CD8-positive, alpha-beta memory T cell (primary cell): ENCODE measurements at places on chromosomes 12 and 14. TPM values are rescaled to one million over a fixed set of nuclear protein-coding genes. Genes with fewer than 3 reads are reported as not detected.

The SERPINA3 gene
- not detected for total RNA-seq

GRCh38 chr12:106994579-106995220 is 7.8 kb upstream of the MTERF2 start:
- no peak overlapping the region for H3K27ac ChIP-seq
- H3K4me1 ChIP-seq = no peaks in the 10 kb centered on the region
- no peaks in the 10 kb centered on the region for H3K27me3 ChIP-seq
- DNase-seq = no peak
- H3K4me3 ChIP-seq = no peak overlapping the region
- H3K36me3 ChIP-seq = peaks cover 10% of the 10 kb centered on the region

DNA sequence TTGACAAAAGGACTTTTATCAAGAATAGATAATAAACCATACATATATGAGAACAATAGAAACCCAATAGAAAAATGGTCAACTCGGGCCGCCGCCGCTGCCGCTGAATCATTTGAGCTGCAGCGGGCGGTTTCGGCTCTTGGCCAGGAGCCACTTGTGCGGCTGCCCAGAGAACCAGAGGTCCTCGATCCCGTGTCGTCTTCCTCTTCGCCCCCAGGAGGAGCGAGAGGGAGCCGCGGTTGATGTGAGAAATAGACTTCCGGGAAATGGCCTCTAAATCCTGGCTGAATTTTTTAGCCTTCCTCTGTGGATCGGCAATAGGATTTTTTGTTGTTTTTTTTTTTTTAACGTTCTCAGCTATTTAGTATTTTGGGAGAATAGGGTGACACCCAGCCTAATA is 44.8 kb downstream of the CPSF6 start:
- peak overlapping the region; percentile 35 for H3K4me3 ChIP-seq
- H3K27ac ChIP-seq = no peak overlapping the region
- H3K4me1 ChIP-seq = peaks cover 13% of the 10 kb centered on the region

GRCh38 chr14:76917158-76917596 is 91.0 kb downstream of the LRRC74A start:
- H3K27ac ChIP-seq = no peak overlapping the region
- H3K36me3 ChIP-seq = no peaks in the 10 kb centered on the region
- no peak overlapping the region for H3K4me3 ChIP-seq

The MMP19 gene
- 1.0 TPM for total RNA-seq

DNA sequence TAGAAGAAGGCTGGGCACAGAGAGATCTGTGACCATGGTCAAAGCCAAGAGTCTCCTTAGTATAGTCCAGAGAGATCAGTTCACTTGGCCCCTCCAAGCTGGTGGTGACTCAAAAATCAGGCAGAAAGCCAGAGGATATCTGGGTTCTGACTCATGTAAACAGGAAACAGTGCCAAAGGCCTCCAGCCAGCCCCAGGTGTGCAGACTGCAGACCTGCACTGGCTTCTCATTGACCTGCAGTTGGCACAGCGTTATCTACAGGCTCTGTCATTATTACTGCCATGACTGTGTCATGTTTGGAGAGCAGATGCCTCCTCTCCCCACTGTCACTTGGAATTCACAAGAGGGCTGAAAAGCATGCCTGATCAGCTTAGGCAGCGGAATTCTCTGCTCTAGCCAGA is 295.7 kb upstream of the PRKD1 start:
- no peaks in the 10 kb centered on the region for H3K27me3 ChIP-seq
- H3K27ac ChIP-seq = no peak overlapping the region
- H3K4me3 ChIP-seq = no peak overlapping the region
- no peak for DNase-seq

GRCh38 chr12:101823891-101824290 is 6.9 kb downstream of the GNPTAB start:
- peaks cover 61% of the 10 kb centered on the region for H3K4me1 ChIP-seq

The NR2C1 gene
- total RNA-seq = 17.1 TPM

DNA sequence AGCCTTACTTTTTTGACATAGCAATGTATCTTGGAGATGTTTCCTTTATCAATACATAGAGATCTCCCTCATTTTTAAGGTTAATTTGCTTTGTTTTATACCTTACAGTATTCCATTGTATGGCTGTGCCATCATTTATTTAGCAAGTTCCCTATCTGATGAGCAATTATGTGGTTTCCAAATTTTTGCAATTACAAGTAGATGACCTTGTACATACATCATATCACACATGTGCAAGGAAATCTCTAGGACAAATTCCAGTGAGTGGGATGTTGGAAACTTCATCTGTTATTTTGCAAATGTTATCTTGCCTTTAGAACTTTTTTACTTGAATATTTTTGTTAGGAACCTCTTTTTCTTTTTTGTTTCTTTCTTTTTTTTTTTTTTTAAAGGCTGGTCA is 49.7 kb downstream of the DRAM1 start:
- DNase-seq = no peak
- H3K36me3 ChIP-seq = no peaks in the 10 kb centered on the region
- H3K27ac ChIP-seq = no peak overlapping the region
- H3K4me3 ChIP-seq = no peak overlapping the region
- no peaks in the 10 kb centered on the region for H3K4me1 ChIP-seq

The PROX2 gene
- total RNA-seq = 0.24 TPM

GRCh38 chr14:99325016-99325415 is 53.0 kb upstream of the BCL11B start:
- H3K4me3 ChIP-seq = no peak overlapping the region
- H3K27me3 ChIP-seq = no peaks in the 10 kb centered on the region
- no peaks in the 10 kb centered on the region for H3K36me3 ChIP-seq
- DNase-seq = no peak
- H3K27ac ChIP-seq = no peak overlapping the region

The KRT80 gene
- total RNA-seq = not detected

DNA sequence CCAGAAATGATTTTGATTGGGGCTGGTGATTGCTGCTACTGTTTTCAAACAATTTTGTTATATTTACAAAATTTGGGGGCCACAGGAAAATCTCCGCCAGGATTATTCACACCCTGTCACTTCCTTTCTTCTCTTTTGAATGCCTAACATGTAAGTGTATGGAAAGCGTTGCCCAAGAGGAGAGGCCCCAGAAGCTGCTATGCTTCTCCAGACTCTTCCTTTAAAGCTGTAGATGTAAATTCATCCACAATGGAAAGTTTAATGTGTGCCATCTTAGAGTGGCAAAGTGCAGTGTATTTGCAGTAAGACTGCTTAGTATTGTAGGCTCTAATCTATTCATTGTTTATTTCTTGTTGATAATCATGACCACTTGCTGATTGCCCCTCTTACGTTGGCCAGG is 136.7 kb upstream of the LRIG3 start:
- no peaks in the 10 kb centered on the region for H3K27me3 ChIP-seq
- H3K36me3 ChIP-seq = no peaks in the 10 kb centered on the region
- H3K27ac ChIP-seq = no peak overlapping the region

- H3K27me3 ChIP-seq = no peaks in the 10 kb centered on the region
- DNase-seq = no peak
- H3K27ac ChIP-seq = peak overlapping the region; percentile 98
- no peaks in the 10 kb centered on the region for H3K36me3 ChIP-seq
Observed at GRCh38 chr14:75295061-75295461, 16.4 kb downstream of the FOS start.

The CD9 gene
- 16.2 TPM for total RNA-seq

- no peak overlapping the region for H3K4me3 ChIP-seq
- peaks cover 17% of the 10 kb centered on the region for H3K4me1 ChIP-seq
- no peaks in the 10 kb centered on the region for H3K27me3 ChIP-seq
Observed at GRCh38 chr14:89669193-89669592, 252.2 kb upstream of the FOXN3 start.

The GARIN6 gene
- not detected for total RNA-seq

GRCh38 chr14:31921721-31922120 is 155.4 kb upstream of the ARHGAP5 start:
- H3K36me3 ChIP-seq = no peaks in the 10 kb centered on the region
- no peaks in the 10 kb centered on the region for H3K27me3 ChIP-seq
- no peak for DNase-seq
- no peak overlapping the region for H3K27ac ChIP-seq

- no peaks in the 10 kb centered on the region for H3K4me1 ChIP-seq
- DNase-seq = no peak
- no peaks in the 10 kb centered on the region for H3K27me3 ChIP-seq
- no peak overlapping the region for H3K4me3 ChIP-seq
- H3K36me3 ChIP-seq = peaks cover 32% of the 10 kb centered on the region
Observed at GRCh38 chr12:31999692-32000091, 40.5 kb downstream of the RESF1 start.

GRCh38 chr12:132500142-132500855 is 10.3 kb downstream of the FBRSL1 start:
- H3K27ac ChIP-seq = no peak overlapping the region
- peaks cover 61% of the 10 kb centered on the region for H3K4me1 ChIP-seq
- DNase-seq = no peak
- no peaks in the 10 kb centered on the region for H3K27me3 ChIP-seq

The MDP1 gene
- total RNA-seq = 16.2 TPM

GRCh38 chr12:27975222-27976136 is 2.9 kb upstream of the PTHLH start:
- H3K4me1 ChIP-seq = no peaks in the 10 kb centered on the region
- no peak overlapping the region for H3K27ac ChIP-seq
- no peaks in the 10 kb centered on the region for H3K36me3 ChIP-seq
- DNase-seq = no peak
- no peak overlapping the region for H3K4me3 ChIP-seq
- peaks cover 35% of the 10 kb centered on the region for H3K27me3 ChIP-seq

GRCh38 chr14:33062881-33063280 is 124.2 kb downstream of the NPAS3 start:
- H3K27ac ChIP-seq = no peak overlapping the region
- H3K36me3 ChIP-seq = no peaks in the 10 kb centered on the region
- H3K4me3 ChIP-seq = no peak overlapping the region
- H3K4me1 ChIP-seq = no peaks in the 10 kb centered on the region
- H3K27me3 ChIP-seq = no peaks in the 10 kb centered on the region

The LTBP2 gene
- total RNA-seq = 0.24 TPM

DNA sequence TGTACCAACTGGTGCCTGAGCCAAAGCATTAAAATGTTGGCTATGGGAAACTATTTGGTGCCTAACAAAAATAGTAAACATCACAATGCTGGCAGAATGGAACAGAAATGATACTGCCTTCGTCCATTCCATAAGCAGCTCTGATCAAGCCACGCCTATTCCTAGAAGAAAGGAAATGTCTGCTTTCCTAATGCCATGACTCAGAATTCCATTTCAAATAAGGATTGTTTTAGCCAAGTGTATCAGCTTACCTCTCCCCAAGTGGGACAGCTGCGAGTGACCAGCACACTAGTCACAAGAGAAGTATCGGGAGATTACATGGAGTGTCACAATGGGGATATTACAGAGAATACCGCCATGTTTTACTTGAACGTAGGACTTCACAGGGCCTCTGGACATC is 38.7 kb downstream of the GLT8D2 start:
- H3K4me1 ChIP-seq = no peaks in the 10 kb centered on the region
- no peak overlapping the region for H3K27ac ChIP-seq
- no peak for DNase-seq
- no peaks in the 10 kb centered on the region for H3K36me3 ChIP-seq
- H3K4me3 ChIP-seq = no peak overlapping the region

The PTHLH gene
- total RNA-seq = 0.44 TPM

DNA sequence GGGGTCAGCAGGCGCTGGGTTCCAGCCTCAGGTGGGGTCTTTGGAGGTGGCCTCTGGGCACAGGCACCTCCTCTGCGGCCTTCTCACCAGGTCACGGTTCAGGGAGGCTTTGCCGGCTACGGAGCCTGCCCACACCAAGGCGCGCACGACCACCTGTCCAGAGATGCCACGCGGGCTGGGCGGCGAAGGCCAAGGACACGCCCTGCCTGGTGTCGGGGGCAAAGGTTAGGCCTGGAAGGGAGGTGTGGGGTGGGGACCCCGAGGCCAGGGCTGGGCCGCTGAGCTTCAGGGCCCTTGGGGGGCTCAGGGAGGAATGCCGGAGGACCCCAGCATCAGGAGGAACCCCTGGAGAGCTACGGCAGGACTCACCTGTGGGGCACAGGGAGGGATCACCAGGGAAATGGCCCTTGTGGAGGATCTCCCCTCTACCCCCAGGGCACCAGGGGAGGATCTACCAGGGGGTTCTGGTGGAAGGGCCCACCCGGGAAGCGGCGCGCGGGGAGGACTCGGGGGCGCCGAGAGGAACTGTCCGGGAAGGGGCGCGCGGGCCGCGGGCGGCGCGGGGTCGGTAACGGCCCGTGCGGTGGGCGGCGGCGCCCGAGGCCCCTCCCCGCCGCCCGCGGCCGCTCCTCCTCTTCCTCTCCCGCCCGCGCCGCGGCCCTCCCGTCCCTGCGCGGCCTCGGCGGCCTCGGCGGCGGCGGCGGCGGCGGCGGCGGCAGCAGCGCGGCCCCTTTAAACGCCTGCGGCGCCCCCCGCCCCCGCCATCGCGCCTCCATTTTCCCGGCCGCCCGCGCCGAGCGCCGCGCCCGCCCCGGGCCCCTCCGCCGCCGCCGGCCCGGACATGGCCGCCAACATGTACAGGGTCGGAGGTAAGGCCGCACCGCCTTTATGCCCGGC is at the start of gene MTA1:
TSS of gene MTA1 (plus strand) at position 633 of the 897 bp plus-strand sequence. CDS start at position 842, 209 bp downstream.
- peak; percentile 38 for DNase-seq
- peaks cover 36% of the 10 kb centered on the region for H3K4me1 ChIP-seq
- H3K36me3 ChIP-seq = no peaks in the 10 kb centered on the region
- H3K27me3 ChIP-seq = no peaks in the 10 kb centered on the region
- H3K4me3 ChIP-seq = peak within 1 kb of the TSS; percentile 59
- H3K27ac ChIP-seq = peak within 1 kb of the TSS; percentile 51

DNA sequence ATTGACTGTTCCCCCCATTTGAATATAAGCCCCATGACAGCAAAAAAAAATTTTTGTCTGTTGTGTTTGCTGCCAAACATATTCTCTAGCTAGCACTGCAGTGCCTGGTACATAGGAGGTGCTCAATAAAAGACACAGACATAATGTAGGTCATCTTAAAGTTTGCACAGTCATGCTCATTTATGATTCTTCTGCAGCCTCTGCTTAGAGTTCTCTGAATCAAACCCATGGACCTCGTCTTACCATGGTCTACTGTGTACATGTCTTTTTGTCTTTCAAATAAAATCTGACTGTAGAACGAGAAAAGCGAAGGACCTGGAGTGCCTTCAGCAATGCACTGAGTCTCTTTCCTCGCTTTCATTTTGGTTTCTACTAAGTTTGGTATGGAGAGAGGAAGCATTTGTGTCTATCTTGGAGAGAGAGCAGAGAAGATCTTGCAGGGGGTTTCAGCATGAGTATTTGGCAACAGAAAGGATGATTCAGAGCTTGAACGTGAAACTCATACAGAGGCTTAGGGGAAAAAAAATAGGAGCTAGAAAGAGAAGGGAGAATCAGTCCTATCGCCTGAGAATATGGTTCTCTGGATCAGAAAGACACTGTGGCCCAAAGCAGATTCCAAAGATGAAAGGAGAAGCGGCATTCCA is 38.8 kb upstream of the TMCC3 start:
- H3K27ac ChIP-seq = no peak overlapping the region
- H3K4me1 ChIP-seq = no peaks in the 10 kb centered on the region
- peaks cover 4% of the 10 kb centered on the region for H3K27me3 ChIP-seq
- no peak for DNase-seq
- H3K36me3 ChIP-seq = no peaks in the 10 kb centered on the region

DNA sequence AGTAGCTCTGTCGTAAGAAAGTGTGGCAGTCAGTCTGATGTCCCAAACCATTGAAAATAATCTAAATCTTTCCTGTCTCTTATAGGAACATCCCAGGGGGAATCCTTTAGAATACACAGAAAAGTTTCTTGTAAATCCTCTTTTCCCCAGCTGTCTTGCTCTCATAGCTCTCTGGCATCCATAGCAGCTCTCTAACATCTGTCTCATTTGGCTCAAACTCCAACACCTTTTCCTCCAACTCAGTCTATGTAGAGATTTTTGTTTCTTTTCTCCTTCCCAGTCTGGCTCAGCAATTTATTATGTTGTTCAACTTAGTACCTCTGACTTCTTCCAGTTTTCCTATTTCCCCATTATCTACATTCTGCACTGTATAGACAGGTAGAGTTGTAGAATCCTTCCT is 84.4 kb upstream of the NEDD1 start:
- H3K4me3 ChIP-seq = no peak overlapping the region
- no peak overlapping the region for H3K27ac ChIP-seq
- no peaks in the 10 kb centered on the region for H3K36me3 ChIP-seq
- H3K27me3 ChIP-seq = no peaks in the 10 kb centered on the region
- H3K4me1 ChIP-seq = no peaks in the 10 kb centered on the region
- no peak for DNase-seq

The FAIM2 gene
- 0.44 TPM for total RNA-seq
